T-helper 1 cell (primary cell): ENCODE measurements at places on chromosomes 6 and 20.

- DNase-seq: no peak
Measured at GRCh38 chr6:11754625-11755271, 23.9 kb downstream of the ADTRP start.

DNA sequence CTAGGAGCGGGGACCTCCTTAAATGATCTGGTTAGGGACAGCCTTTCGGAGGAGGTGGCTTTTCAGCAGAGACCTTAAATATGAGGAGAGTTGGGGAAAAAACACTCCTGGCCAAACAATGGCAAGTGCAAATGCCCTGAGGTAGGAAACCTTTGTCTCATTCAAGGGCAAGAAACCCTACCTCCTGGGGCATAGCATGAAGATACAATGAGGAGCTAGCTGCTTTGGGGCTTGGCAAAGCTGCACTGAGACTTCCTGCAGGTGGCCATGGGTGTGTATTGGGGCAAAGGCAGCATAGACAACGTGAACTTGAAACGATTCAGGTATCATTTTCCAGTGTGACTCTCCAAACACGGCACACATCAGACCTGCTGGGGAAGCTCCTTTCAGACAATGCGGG lies 30.7 kb downstream of the PMEPA1 start:
- DNase-seq: no peak

- no peak for DNase-seq
Measured at GRCh38 chr6:65569505-65569904, 137.5 kb downstream of the EYS start.

GRCh38 chr6:111096246-111096645 lies 8.9 kb downstream of the SLC16A10 start:
- no peak for DNase-seq

DNA sequence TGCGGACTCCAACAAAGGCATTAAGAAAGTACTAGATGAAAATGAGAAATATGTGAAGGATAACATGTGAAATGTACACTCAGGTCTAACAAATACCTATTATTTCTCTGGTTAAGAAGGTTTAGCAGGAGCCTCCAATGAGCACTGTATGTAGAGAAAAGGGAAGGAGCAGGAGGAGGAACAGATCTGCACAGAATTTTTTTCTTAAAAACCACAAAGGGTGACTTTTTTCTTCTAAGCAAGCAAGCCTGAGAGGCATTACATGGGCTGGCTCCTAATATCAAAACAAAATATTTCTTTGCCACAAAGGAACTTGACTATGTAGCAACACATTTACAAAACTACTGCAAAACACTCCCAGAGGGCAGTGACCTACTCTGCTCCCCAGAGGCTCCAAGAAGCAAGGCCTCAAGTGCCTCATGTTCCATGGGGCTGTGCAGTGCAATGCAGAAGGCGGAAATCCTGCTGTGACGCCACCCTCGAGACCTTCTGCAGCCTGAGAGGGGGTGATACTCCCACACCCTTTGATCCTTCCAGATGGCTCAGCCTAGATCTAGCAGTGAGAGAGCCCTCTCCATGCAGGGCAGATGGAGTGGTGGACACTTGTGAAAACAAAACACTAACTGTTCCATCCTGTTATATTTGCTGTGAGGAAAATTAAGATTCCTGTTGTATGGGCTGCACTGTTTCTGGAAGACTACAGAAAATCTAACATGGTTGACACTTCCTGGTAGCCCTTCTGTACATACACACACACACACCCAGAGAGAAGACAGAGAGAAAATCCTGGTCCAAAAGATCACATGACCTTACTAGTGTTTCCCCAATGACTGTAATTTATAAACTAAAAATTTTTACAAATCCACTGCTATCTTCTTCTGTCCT lies 36.0 kb upstream of the SMIM29 start:
- no peak for DNase-seq

- DNase-seq: no peak
Measured at GRCh38 chr6:143877584-143878271, 13.5 kb downstream of the ZC2HC1B start.
